ENCODE measurements at places on chromosomes 6 and 20.

DNA sequence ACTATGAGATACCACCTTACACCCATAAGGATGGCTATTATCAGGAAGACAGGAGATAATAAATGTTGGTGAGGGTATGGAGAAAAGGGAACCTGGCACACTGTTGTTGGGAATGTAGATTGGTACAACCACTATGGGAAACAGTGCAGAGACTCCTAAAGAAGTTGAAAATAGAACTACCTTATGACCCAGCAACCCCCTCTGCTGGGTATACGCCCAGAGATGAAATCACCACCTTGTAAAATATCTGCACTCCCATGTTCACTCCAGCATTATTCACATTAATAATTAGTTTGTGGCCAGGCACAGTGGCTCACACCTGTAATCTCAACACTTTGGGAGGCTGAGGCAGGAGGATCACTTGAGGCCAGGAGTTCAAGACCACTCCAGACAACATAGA is 26.8 kb downstream of the ZBTB9 start:
- peak; percentile 3 for DNase-seq

DNA sequence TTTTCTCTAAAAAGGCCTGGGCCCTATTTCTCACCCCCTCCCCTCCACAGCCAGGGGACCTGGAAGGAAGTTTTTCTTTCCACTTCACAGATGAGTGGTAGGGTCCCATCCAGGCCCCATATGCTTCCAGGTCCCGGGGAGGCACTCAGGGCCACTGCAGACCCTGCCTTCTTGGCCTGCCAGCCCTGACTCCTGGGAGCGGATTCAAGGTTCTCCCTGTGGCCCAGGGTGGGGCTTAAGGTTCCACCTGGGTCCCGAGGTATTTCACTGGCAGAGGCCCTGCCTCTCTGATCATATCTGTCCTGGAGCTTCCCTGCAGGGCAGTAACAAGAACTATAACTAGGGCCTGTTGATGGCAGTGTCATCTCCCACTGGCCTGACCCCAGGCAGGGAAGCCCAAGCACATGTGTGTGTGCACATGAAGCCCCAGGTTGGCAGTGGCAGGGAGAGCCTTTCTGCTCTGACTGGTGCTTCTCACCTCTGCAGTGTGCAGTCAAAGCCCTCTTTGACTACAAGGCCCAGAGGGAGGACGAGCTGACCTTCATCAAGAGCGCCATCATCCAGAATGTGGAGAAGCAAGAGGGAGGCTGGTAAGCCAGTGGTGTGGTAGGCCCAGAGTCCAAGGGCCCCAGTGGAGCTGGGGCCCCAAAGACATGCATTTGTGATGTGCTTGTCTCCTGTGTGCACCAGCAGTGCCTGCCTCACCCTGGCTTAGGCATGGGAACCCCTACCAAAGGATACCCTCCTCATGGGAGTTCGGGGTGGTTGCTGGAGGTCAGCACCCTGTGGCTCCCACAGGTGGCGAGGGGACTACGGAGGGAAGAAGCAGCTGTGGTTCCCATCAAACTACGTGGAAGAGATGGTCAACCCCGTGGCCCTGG is 31.2 kb downstream of the PLCG1 start:
- DNase-seq = no peak

GRCh38 chr20:40276301-40276700 is 412.7 kb downstream of the MAFB start:
- no peak for DNase-seq

DNA sequence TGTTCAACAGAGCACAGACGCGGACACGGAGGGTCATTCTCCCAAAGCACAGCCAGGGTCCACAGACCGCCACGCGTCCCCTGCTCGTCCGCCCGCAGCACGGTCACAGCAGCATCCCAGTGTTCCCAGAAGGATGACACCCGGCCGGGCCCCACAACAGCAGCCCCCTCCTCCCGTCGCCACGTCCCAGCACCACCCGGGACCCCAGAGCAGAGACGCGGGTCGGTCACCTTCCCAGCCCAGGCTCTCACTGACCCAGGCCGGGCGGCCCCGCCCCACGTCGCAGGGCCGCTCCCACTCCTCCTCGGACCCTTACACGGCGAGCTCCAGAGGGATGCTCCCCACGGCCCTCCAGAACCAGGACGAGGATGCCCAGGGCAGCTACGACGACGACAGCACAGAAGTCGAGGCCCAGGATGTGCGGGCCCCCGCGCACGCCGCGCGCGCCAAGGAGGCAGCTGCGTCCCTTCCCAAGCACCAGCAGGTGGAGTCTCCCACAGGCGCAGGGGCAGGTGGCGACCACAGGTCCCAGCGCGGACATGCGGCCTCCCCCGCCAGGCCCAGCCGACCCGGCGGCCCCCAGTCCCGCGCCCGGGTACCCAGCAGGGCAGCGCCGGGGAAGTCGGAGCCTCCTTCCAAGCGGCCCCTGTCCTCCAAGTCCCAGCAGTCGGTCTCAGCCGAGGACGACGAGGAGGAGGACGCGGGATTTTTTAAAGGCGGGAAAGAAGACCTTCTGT is 64.3 kb downstream of the FNDC1 start:
- DNase-seq = no peak

DNA sequence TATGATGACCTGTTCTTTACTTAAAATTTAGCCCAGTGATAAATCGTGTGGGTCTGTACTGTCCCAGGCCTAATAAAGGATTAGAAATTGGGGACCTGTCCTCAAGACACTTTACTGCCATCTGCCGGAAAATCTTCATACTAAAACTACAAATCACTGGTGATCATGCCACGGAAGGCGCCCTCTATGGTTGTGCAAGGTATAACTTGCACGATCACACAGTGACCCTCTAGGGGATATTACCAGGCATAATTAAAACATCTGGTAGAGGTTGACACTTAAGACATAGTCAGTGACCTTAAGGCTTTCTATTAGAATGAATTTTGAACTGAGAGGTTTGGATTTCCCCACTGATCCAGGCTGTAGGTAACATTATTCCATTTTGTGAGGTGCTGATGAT is 172.6 kb downstream of the BMP2 start:
- DNase-seq = peak; percentile 67

DNA sequence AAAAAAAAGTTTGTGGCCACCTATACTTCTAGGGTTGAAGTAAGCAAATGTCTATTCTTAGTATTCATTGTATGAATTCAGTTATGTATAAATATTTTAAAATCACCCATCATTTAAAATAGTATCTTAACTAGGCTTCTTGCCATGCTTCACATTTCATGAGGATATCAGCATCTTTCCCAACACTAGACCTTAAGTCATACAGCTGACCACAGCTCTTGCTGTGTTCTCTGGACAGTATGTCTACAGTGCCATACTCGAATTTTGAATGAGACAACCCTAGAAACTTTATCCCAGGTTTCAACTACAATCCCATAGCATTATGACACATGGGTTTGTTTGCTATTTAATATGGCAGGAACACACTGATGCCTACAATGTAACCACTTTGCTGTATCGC is 5.2 kb downstream of the TXNDC5 start:
- no peak for DNase-seq

GRCh38 chr6:107402533-107402932 is 56.8 kb downstream of the PDSS2 start:
- no peak for DNase-seq

DNA sequence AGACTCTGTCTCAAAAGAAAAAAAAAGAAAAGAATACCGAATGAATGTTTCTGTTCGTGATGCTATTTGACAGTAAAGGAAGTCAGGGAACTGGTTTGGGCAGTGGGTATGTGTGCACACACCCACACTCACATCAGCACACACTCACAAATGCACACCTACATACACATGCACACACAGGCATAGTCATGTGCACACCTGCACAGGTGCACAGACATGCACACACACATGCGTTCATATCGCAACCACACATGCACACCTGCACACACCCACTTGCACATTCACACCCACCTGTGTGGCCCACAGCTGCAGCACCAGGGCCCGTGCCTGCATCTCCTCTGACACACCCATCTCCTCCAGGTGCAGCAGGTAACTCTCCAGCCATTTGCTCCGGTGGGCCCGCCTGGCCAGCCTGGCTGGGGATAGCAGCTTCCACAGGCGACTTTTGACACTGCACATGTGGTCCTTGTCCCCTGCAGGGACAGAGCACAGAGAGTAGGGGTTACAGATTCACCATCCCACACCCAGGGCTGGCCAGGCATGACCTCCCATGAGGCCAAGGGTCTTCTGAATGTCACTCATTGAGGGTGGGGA is 41.4 kb upstream of the KCNB1 start:
- no peak for DNase-seq

DNA sequence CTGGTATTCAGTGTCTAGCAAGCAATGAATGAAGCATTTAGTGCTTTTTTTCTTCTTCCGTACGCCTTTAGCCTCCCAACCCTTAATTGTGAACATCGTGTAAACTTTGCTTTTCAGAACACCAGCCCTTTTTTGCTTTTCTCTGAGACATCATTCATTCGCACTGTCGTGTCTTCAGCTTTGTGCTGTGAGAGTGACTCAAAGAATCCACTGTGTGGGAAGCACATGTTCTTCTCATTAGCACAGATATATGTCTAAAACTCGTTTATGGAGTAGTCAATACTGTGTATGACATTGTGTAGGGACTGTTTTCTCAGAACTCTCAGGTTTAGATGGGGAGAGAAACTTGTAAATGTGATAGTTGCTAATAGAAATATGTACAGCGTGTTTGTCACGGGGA is 279.1 kb downstream of the FARS2 start:
- no peak for DNase-seq

- DNase-seq = no peak
Observed at GRCh38 chr6:25875926-25876602, 2.0 kb upstream of the SLC17A3 start.

DNA sequence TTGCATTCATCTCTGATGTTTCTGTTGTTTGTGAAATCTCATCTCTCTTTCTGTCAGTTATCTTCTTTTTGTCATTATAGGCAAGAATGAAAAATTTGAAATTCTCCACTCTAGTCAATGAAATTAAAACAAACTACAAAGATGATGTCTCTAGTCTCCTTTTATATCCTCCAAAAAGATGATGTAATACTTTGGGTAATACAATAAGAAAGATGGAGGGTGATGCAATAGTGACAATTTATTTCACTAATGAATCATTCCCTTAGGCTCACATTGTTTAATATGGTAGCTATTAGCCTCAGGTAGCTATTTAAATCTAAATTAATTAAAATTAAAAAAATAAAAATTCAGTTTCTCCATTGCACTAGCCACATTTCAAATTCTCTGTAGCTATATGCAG is 145.4 kb downstream of the UST start:
- peak; percentile 27 for DNase-seq

DNA sequence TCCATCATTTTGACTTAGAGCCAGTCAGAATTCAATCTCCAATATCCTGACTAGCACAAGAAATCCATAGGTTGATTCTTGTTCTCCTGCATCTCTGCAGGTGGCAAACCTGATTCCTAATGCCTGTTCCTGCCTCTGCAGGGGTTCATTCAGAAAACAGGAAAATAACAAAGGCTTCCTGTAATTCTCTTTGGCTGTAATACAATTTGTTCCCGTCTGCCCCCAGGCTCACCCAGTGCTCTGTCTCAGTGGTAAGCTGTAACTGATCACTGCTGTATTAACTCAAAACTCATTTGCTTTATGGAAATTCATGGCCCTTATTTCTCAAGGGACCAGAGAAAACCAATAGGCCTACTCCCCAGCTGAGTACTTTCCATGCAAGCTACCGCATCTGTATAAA is 88.6 kb downstream of the OPRM1 start:
- no peak for DNase-seq

DNA sequence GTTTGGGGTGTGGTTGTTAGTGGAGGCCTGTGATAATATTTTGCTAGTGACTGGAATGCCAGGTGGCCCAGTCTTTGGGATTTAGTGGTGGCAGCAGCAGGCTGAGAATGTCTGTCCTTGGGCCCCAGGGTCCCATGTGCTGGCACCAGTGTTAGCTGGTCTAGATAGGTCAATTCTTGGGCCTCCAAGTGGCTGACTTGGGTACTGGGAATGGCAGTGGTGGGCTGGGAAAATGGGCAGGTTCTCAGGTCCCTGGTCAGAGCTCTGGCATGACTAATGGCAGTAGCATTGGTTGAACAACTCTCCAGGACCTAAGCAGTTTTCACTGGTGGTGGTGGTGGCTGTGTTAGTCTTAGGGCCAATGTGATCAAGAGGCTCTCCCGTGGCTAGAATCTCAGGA is 50.3 kb downstream of the OLIG3 start:
- no peak for DNase-seq

- peak; percentile 7 for DNase-seq
Observed at GRCh38 chr6:149190224-149190831, 127.2 kb upstream of the TAB2 start.

- no peak for DNase-seq
Observed at GRCh38 chr6:125193208-125193607, 39.6 kb downstream of the TPD52L1 start.

- DNase-seq = no peak
Observed at GRCh38 chr20:63733579-63734081, 2.8 kb upstream of the LIME1 start.

DNA sequence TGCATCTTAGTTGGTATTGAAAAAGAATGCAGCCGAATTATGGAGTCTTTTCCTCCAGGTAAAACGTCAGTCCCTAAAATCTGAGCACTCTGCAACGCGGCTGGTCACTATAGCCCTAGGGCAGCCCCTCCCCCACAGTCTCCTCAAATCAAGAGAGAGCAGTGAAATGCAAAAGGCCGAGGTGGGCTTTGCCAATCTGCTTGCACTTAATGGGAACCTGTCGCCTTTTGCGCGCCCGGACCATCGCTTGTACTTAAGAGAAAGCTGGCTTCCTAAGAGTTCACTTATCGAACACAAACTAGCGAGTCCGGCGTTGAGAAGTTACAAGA is 447 bp downstream of the MCM3 start:
- DNase-seq = peak; percentile 67

- DNase-seq = peak; percentile 35
Observed at GRCh38 chr6:41371992-41372831, 36.8 kb downstream of the NCR2 start.

- no peak for DNase-seq
Observed at GRCh38 chr20:16417001-16417400, 156.2 kb downstream of the KIF16B start.

DNA sequence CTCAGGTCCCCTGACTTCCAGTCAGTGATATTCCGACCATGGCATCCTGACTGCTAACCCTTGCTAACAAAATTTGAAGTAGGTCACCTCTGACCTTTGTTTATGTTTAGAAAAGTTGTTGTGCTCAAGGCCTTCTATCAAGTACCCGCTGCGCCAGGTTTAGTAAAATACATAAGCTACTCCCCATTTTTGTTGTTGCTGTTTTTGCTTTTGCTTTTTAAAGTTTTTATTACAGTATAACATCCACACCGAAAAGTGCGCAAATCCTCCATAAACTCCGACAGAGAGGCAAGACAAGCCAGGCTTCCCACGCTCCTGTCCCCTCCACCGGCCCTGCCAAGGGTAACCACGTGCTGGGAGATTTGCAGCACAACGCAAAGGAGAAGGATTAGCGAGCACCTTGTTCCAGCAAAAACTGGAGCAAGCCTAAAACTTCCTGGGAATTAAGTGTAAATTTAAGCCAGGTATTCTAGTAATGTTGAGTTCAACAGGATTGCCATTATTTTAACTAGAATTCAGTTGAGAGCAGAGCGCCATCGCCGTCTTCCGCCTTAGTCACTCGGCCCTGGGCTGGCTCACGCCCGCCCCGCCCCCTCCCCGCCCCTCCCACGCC is 17.8 kb upstream of the HMGN4 start:
- no peak for DNase-seq
